ENCODE measurements at places on chromosomes 7 and 10.

- DNase-seq = no peak
Observed at GRCh38 chr10:123942114-123942861, 50.7 kb upstream of the CPXM2 start.

GRCh38 chr10:70892631-70893030 is 4.3 kb upstream of the PCBD1 start:
- no peak for DNase-seq

GRCh38 chr7:39088730-39089593 is 111.3 kb downstream of the POU6F2 start:
- DNase-seq = no peak

DNA sequence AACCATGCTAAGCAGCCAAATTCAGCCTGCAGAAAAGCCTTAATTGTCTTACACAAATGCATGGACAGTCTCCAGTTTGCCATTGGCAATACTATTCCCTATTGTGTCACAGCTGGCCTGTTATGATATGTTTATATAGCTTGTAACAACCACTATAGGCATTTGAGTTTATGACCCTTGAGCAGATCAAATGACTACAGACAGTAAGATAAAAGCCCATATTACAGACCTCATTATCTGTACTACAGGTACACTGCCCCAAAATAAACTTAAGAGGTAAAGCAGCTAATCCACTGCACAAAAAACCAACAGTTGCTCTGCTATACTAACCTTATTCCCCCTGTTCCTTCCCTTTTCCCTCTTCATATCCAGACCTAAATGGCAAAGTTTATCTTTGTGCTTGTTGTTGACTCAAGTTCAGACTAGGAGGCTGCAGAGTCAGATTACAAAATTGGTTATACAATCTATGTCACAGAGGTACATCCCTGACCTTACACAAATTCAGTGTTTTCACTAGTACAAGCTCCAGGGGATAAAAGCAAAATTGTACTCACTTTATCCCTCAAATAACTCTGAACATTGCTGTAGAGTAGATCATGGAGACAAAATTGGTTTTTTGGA is 218.4 kb downstream of the GRM8 start:
- no peak for DNase-seq

GRCh38 chr7:117139397-117139984 is 183.4 kb downstream of the WNT2 start:
- no peak for DNase-seq

- DNase-seq = no peak
Observed at GRCh38 chr7:73973091-73973490, 54.9 kb upstream of the ELN start.

- DNase-seq = no peak
Observed at GRCh38 chr7:80946858-80947257, 28.0 kb upstream of the SEMA3C start.

GRCh38 chr10:103493916-103494877 is 692 bp downstream of the NEURL1 start:
- DNase-seq = no peak

- DNase-seq = no peak
Observed at GRCh38 chr10:93597075-93597599, 3.9 kb downstream of the RBP4 start.

DNA sequence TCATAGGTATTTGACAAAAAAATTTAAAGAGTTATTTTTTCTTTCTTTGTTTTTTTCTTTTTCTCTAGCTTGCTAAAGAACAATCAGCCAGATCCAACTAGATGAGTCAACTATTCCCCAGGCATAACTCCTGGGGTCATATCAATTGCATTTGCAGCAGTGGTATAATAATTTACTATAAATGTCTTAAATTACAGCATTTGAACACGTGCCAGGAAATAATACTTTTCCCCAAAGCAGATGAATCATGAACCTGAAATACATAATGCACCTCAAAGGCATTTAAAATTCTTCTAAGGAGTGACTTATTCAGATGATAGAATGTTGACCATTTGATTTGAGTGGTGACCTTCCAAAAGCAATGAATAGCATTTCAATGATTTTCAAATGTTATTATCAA is 190.1 kb downstream of the LRRTM3 start:
- no peak for DNase-seq

DNA sequence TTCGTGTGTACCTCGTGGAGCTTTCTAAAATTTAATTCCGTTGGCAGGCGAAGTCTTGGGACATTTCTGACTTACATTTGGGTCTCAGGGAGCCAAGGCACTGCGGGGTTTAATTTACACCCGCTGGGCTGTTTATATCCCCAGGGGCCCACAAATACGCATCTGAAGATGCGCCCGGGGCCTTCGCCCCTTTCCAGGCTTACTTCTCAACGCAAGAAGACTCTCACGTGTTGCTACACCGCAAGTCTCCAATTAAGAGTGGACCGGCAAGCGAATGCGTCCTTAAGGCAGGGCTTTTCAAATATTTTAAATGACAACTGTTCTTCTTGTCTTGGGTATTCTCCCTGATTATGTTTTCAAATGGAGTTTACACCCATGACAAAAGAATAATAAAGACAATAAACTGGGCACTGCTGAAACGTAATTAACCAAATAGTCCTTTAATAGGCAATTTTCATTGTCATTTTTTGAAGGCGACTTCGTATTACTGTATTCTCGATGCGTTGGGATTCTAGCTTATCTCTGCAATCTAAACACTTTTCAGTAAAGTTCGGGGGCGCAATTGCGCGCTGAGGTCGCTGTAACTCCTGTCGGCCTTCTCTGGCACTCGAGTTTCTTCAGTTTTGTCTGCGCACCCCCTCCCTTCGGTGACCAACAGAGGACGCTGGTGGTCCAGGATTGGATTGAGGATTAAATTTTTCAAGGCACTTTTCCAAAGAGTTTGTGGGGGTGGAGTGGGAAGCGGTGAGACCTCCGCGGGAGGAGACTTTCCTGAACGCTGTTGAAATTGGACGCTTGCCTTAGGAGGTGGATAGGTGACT is 837 bp upstream of the IGFBP3 start:
- DNase-seq = no peak

Data from activated CD4-positive, alpha-beta T cell treated with anti-CD3 and anti-CD28 coated beads for 1 hour (primary cell).